ENCODE measurements at places on chromosomes 6 and 20. TPM values are rescaled to one million over a fixed set of nuclear protein-coding genes. Genes with fewer than 3 reads are reported as not detected.

Gene MTFR2
- 0.72 TPM for total RNA-seq

Gene SEL1L2
- total RNA-seq: not detected

DNA sequence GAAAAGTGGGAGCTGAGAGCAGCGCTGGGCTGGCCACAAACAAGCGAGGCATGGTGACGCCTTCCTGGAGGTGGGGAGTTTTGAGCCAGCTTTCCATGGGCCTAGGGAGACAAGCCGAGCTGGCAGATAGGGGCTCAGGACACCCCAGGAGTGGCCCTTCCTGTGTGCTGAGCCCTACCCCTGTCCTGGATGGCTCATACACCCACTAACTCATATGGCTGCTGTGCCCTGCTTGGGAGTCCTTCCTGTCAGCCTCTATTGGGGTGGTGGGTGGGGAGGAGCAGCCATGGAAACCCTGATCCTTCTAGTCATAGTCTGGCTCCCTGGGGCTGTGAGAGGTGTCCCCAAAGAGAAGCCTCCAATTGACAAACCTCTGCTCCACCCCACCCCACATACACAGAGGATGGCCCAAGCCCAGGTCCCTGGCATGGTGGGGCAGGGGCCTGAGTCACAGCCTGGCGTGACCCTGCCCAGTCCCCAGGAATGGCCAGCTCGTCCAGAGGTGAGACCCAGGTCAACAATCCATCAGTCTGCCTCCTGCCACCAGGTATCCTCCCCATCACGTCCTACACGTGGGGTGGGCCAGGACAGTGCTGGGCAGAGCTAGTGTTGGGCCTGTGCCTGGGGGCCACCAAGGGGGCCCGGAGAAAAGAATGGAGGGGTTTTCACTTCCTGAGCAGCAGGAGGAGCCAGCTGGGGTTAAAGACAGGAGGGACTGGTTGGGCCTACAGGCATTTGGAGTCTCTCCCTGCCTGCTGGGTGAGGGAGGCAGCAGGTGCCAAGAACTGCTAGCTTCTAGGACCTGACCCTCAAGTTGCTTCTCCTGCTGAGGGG is 52.2 kb downstream of the MRPL14 start:
- no peak for DNase-seq

DNA sequence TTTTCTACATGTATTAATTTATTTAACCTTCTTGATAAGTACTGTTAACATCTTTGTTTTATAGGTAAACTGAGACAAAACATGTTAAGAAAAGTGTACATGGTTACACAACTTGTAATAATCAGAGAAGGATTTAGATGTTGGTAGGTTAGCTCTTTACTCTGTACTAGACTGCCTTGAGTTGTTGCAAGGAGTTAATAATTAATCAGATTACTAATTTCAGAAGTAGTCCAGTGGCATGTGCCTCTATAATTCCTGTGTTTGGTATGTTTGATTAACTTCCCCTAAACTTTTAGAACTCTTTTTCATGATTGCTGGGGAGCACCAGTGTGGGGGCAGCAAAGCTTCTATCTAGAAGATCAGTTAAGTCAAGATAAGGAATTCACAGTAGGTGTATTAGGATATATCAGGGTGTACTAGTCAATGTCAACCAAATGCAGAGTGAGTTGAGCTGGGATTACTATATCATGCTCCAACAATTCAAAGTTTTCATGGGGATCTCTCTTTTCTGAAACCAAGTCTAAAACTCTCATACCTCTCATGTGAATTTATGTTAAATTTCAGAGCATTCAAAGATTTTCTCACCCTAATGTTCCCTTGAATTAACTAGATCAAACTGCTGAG is 129.7 kb upstream of the AHI1 start:
- DNase-seq: no peak
